ENCODE measurements at places on chromosomes 13 and 19.

DNA sequence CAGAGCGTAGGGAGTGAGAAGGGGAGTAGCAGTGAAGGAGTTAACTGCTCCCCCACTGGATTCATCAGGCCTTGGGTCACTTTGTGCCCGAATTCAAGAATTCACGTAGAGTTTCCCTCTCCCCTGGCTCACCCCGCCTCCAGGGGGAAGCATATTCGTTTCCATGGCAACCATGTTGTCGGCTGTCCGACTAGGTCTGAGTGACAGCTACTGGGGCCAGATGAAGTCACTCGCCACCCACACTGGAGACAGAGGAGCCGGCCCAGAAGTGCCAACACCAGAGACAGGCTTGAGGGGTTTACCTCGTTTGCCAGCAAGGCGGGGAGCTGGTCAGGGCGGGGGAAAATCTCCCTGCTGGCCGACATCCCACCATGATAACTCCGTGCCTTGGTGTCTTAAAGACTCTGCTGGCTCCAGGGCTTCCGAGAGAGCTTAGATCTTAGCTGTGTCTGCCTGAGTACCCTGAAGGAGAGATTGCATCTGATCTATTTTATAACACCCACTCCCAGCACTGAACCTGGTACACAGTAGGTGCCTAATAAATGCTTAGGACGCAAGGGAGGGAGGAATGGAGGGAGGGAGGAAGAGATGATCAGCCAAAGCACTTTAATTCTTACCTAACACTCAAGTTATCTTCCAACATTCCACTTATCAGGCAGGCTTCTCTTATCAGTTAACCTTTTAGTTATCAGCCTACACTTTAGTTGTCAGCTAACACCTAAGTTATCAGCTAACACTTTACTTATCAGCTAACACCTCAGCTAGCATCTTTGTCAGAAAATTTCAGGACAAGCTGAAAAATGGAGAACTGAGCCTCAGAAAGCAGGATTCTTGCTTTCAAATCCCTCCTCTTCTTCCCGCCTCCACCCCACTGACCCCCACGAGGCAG, 57.2 kb upstream of the ZNRF4 start:
- peak; percentile 15 for DNase-seq

DNA sequence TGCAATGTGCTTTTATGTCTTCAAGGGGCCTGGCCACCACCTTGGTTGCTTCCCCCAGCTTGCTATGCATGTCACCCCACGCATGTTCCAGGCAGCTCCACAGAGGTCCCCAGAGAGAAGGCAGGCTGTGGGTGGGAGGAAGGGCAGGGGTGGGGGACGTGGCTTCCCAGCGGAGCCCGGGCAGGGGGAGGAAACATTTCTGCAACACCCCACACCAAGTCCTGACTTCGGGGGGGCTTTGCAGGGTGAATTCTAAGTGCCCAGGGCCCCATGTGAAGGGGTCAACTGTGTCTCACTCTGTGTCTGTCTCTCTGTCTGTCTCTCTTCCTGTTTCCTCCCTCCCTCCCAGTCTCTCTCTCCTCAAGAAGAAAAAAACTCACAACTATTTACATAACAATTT, 39.6 kb downstream of the LTBP4 start:
- no peak for DNase-seq

DNA sequence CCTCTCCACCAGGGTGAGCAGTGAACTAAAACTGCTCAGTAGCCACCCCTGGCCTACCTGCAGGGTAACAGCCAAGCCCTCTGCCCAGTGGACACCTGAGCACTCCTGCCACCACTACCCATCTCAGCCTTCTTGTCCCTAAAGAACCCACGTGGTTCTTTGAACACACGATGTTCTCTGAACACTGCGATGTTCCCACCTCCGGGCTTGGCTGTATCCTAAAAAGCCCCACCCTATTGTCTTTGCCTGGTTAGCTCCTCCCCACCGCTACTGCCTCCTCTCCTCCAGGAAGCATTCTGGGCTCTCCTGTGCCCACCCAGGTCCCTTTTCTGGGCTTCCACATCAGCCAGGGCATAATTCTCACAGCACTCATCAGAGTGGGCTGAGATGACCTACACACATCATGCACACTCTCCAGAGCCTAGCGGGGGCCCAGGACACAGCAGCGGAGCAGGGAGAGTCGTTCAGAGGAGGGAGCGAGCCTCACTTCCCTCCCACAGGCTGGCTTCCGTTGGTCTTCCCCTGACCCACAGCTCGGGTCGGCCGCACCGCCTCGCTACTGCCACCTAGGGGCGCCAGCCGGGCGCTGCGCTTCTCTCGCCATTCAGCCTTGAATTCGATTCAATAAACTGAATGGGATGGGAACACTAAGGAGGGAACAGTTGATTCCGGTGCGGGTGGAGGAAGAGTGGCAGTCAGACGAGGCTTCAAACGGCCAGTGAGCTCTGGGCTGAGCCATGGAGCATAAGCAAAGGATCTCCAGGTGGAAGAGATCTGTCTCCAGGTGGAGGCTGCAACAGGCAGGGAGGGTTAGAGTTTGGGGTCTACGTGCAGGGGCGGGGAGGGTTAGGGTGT, 3.2 kb downstream of the ELAVL1 start:
- DNase-seq, result peak; percentile 88

DNA sequence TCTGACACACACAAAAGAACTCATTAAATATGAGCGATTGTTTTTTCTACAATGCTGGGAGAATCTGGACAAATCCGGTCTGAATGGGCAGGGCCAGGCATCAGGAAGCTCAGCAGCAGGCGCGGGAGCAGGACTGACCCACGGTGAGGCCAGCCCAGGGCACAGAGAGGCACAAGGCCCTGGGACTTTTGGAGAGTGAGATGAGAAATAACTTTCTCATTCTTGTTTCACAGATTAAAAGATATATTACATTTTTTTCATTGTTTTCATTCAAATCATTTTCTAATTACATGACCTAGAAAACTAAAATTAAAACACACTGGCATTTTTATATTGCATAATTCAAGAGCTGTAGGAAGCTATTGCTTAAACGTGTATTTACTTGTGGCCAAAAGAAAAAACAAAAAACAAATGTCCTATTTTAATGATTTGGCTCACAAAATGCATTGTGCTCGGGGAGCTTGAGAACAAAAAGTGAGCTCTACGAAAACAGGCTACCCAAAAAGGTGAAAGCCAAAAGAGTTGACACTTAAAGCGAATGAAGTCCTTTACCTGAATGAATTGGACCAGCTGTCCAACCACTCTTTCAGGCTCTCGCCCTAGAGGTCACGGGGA, 133.1 kb downstream of the TNFRSF19 start:
- no peak for DNase-seq

- DNase-seq, result no peak
Observed at GRCh38 chr13:80475718-80476117, 134.8 kb upstream of the SPRY2 start.

- no peak for DNase-seq
Observed at GRCh38 chr19:7605490-7606222, 10.0 kb downstream of the CAMSAP3 start.

- DNase-seq, result no peak
Observed at GRCh38 chr19:34269968-34270621, 15.7 kb downstream of the GARRE1 start.

DNA sequence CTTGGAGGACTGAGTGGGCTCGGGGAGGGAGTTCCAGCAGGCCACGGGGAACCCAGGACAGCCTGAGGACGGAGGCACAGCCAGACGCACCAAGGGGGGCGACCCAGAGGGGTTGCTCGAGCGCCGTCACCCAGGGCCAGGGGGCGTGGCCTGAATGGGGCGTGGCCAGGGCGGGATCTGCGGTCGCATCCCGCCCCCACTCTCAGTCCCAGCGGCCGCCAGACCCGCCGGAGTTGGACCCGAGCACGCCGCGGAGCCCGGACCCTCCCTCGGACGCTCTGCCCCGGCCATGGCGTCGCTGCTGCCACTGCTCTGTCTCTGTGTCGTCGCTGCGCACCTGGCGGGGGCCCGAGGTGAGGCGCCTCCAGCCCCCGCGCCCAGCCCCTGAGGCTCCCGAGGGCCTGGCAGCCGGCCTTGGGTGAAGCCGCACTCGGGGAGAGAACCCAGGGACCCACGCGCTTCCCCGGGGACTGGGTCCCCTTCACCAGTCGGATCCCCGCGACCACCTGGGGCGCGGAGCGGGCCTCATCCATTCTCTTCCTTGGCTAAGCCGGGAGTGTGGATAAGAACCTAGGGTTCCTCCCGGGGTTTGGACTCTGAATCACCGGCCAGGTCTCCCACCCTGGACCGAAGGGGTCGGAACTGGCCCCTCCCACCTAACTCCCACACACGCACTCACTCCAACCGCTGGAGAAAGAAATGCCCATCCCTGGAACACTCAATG, at the start of gene CILP2:
CILP2 (plus strand) TSS at position 205 of the 724 bp plus-strand sequence; CDS start at position 290, 85 bp downstream.
- no peak for DNase-seq

- DNase-seq, result no peak
Observed at GRCh38 chr19:51627491-51628138, 2.6 kb downstream of the SIGLEC5 start.

DNA sequence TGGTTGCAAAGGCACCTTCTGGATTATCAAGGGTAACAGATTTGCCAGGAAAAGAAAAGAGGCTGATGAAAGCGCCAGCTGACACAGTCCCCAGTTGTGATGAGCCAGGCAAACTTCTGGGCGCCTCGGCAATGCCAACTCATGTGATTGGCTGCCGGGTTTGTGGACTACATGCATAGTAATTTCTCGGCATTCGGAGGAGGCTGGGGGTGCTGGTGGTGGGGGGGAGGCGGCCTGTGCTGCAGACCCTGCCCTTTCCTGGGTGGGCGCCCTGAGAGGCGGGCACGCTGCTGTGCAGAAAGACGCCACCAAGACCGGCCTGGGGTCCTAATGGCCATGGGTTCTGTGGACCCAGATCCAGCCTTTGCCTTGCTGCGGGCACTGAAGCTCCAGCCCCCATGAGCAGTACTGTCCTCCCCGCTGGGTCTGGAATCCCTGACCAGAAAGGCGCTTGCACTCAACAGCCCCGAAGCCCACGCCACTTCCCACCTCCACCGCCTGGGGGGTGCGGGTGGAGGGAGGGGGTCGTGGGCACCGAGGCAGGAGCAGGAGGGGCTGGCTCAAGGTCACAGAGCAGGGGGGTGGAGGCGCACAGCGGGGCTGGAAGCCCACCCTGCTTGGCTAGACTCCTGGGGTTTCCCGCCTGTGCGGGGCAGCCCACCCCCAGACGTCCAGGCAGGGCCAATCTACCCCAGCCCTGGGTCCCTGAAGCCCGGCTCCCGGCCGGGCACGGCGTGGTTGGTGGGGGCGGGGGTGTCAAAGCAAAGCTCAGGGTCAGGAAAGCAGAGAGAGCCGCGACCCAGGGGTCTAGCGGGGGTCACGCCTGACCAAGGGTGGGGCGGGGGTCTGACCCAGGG, 1.0 kb downstream of the DIRAS1 start:
- DNase-seq, result no peak

DNA sequence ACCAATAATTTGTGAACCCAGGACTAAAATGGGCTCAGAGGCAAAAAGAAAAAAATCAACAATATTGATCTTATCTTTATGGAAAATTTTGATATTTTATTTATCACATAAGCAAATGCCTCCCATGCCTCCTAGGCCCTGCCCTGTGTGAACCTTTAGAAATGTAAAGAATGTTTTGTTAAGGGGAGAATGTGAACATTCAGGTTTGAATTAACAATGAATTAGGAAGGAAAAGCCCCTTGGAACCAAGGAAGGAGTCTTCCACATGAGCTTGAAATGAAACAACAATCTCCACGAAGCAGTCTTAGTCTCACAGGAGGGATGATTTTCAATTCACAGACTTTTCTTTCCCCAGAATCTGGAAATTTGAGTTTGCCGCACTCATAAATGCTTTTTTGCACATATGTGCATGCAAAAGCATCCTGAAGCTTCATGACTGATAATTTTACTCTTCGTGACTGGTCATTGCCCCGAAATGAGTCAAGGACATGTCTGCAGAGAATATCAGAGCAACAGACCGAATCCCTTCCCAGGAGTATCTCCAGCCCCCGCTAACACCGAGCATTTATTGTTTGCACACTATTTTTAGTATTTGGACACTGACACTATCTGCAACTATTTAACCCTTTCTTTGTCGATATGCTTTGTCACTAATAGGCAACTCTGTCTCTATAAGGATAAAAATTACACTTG, 135.2 kb downstream of the DCT start:
- no peak for DNase-seq

GRCh38 chr19:1672038-1672768, 19.8 kb upstream of the TCF3 start:
- DNase-seq, result peak; percentile 53

- DNase-seq, result no peak
Observed at GRCh38 chr19:2803486-2804155, 16.0 kb upstream of the ZNF554 start.

DNA sequence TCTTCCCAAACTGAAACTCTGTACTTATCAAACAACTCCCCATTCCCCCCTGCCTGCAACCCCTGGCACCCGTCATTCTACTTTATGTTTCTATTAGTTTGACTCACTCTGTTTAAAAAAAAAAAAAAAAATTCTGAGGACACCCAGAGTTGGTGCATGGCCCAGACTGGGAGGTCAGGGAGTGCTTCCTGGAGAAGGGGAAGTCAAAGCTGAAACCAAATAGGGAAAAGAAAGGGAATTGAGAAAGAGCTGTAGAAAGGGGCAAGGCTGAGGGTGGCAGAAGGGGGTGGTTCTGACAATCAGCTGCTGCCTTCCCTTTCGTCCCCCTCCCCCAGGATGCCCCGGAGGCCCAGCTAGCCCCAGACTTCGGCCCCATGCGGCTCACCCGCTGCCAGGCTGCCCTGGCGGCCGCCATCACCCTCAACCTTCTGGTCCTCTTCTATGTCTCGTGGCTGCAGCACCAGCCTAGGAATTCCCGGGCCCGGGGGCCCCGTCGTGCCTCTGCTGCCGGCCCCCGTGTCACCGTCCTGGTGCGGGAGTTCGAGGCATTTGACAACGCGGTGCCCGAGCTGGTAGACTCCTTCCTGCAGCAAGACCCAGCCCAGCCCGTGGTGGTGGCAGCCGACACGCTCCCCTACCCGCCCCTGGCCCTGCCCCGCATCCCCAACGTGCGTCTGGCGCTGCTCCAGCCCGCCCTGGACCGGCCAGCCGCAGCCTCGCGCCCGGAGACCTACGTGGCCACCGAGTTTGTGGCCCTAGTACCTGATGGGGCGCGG, 9.0 kb upstream of the STRN4 start:
- DNase-seq, result no peak

- no peak for DNase-seq
Observed at GRCh38 chr19:10159610-10160009, 35.1 kb downstream of the DNMT1 start.

DNA sequence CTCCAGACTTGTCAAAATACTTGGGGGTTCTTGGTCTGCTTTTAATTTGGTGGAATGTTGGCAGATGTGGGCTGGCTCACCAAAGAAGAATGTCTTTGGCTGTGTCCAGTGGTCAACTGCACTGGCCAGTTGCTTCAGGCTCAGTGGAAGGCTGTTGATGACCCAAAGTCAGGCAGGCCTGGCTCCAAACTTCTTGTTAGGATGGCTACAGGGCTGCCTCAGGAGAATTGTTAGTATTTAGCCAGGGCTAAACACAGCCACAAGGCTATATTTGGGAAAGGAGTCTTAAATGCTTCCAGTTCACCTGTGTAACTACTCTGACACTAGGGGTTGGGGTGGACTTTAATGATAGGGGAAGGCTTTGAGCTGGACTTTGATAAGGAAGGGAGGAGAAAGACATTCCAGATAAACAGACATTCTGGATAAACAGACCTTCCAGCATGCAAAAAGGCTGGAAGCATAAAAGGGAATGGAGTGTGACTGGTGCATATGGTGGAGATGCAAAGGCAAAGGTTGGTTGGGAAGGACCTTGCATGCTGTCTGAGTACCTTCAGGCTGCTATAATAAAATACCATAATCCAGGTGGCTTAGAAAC, 116.8 kb downstream of the FOXO1 start:
- no peak for DNase-seq

- DNase-seq, result peak; percentile 36
Observed at GRCh38 chr19:55559684-55560083, 14.3 kb upstream of the SBK3 start.

All from cerebellum (tissue), 4 donors.